ENCODE measurements at places on chromosomes 4 and X.

DNA sequence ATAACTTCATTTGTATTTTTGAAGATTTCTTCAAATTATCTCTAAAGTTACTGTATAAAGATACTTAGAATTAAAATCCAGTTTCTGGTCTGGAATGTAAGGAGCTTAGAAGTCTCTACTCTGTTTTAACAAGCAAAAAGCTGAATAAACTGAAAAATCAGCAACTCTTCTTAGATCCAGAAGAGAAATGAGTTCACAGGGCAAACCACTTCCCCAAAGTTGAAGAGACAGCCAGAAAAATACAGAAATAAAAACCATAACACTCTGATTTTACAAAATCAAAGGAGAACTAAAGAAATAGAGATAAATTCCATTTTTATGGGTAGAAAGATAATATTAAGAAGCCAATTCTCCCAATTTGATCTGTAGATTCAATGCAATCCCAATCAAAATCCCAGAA, 1166.8 kb downstream of the ADGRL3 start:
- no peak for DNase-seq

DNA sequence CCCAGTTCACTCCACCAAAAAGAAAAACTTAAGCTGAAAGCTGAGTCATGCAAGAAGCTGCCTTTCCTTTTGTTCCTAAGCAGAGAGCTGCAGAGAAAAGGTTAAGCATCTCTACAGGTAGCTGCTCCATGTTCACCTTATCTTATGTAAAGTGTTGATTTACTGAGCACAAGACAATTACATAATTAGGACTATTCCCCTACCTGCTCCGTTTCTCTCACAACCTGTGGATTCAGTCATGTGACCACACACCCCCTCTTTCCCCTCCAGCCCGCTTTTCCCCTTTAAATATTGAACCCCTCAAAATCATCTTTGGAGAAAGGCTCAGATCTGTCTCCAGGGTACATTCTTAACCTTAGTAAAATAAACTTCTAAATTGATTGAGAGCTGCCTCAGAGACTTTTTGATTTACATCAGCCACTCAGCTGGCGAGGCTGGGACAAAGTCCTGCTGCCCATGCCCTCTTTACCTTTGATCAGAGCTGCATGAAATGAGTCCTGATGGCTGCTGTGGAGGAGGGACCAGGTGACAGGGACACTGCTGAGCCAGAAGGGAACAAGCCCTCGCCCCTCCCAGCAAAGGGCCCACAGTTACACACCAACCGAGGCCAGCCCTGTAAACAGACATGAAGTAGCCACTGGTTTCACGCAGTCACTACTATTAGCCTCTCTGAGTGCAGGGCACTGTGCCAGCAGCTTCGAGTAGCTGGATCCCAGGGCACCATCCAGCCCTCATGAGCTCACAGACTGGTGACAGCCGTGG, 53.9 kb upstream of the C4orf50 start:
- peak; percentile 54 for DNase-seq

GRCh38 chr4:83599183-83599582, 63.3 kb downstream of the GPAT3 start:
- DNase-seq: no peak

DNA sequence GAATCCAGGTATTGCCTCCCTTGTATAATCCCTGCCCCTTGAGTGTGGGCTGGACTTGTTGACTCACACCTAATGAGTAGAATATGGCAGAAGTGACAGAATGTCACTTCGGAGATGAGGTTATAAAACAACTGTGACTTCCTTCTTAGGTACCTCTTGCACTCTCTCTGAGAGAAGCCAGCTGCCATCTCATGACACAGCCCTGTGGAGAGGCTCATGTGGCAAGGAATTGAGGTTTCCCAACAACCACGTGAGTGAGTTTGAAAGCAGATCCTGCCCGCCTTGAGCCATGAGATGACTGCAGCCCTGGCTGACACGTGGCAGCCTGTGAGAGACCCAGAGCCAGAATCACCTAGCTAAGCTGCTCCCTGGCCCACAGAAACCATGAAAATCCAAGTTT, 13.5 kb downstream of the ASB11 start:
- DNase-seq: no peak
